Stimulated activated effector memory CD8-positive, alpha-beta T cell treated with anti-CD3 and anti-CD28 coated beads, Interleukin-12 subunit alpha, Interleukin-12 subunit beta, amount 100 ng/mL, for 72 hours (primary cell): ENCODE measurements at places on chromosomes 11 and 22.

DNA sequence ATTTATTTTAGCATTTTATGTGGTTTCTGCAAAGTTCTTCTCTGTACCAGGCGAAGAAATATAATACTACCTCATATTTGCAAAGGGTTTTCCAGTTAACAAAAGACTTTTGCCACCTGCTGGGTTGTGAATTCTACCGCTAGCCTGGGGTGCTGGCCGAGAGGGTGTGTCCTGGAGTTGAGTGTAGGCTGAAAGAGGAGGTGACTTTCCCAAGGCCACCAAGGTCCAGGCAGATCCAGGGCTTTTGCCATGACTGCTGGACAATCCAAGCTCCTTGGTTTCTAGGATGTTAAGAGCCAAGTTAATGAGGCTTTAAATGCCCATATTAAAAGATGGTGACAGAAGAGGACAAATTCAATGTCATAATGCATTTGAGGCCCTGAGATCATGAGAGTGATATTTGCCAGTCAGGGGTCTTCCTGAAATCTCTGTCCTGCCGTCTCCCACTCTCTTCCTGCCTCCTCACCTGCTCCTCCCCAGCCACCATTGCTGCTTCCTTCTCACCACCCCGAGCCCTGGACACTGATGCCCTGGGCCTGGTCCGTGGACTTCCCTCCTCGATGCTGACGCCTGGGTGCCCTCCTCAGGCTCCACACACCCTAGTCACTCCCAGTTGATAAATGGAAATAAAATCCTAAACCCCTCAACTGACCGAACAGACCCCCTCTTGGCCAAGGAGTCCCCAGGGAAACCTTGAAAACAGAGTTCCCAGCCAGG is 825.6 kb downstream of the TBC1D22A start:
- no peak for DNase-seq

DNA sequence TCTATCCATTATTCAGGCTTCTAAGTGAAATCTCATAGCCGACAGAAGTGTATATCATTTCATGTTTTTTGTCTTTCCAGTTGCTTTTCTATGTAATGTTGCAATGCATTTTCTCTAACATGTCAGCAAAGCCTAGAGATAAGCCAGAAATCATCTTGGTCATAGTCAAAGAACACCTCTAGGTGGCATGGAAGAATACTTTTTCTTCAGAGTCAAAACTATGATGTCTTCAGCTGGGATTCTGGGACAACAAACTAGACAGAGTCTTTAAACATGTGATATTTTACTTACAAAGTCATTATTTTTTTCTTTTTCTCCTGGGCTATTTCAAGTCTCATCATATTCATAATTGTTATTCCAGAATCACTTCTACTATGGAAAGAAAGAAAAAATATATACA is 4.4 kb downstream of the GAS2 start:
- DNase-seq, result no peak

DNA sequence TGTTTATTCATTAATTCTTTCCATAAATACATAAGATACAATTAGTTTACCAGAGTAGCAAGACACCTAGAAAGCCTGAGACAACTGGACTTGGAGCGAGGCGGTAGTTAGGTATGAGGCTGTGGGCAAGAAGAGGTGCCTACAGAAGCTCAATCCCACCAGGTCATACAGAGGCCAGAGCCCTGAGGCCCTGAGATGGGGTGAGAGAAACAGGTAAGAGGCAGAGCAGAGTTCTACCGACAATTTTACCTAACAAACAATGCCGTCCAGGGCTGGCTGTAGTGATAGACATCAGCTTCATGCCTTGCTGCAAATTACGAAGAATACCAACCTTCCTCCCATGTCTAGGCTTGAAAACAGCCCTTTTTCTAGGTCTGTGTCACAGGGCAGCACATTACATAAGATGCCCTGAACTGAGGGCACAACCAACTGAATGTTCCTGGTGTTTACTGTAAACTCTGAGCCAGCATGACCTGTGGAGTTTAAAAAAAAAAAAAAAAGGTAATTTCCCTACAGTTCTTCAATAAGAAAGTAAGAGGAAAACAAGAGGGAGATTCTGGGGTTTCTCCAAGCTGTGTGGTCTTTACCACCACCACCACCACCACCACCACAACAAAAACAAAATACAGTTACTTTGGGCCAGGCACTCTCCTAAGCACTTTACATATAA is 105.8 kb downstream of the GAB2 start:
- DNase-seq, result no peak

DNA sequence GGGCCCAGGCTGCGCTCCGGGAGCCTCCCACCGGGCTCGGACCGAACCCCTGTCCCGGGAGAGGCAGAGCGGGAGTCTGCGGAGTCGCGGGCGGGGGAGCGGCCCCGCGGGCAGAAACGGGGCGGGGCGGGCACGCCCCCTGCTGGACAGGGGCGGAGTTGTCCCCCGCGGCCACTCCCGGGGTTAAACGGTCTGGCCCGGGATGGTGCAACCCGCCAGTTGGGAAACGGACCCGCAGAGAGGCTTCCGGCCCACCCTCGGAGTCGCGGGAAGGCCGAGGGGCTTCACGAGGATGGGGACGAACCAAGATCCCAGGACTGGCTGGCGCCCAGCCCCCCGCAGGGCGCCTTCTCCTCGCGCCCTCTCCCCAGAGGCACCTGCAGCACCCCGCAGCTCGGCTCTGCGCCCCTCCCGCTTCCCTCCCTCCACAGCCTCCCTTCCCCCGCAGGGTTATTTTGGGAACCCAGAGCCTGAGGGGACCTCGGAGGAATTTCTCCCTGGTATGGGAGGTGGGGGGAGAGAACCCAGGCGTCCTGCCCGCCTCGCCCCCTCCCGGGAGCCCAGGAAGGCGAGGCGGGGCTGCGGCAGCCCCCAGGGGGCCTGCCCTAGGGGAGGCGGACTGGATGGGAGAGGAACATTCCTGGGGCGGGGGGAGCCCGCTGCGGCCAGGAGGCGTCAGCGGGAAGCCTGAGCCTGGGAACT is 902 bp downstream of the RASGRP2 start:
- peak; percentile 94 for DNase-seq

DNA sequence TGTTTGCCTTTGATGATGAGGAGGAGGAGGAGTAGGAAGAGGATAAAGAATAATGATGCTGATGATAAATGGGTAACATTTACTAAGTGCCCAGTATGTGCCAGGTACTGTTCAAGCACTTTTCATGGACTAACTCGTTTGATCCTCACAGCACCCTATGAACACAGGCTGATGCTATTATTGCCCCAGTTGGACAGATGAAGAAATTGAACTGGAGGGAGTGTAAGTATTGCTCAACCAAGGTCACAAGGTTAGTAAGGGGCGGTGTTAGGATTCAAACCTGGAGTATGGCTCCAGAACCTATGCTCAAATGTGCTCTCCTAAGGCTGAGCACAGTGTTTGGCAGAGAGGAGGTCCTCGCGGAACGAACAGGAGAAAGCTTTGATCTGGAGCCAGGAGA is 78.6 kb downstream of the SYN3 start:
- DNase-seq, result no peak

DNA sequence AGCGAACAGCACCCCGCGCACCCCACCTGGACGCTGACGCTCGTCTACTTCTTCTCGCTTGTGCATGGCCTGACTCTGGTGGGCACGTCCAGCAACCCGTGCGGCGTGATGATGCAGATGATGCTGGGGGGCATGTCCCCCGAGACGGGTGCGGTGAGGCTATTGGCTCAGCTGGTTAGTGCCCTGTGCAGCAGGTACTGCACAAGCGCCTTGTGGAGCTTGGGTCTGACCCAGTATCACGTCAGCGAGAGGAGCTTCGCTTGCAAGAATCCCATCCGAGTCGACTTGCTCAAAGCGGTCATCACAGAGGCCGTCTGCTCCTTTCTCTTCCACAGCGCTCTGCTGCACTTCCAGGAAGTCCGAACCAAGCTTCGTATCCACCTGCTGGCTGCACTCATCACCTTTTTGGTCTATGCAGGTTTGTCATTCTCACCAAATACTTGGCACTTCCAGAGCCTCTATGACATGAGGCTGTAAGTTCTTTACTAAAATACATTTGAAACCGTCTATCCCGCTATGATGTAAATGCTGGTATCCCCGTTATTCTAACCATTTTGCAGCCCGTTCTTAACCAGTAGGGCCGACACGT is 535 bp downstream of the AQP11 start:
- DNase-seq, result no peak

- no peak for DNase-seq
Observed at GRCh38 chr11:37857726-37858125, 1259.7 kb upstream of the RAG2 start.

- no peak for DNase-seq
Observed at GRCh38 chr11:10107497-10107896, 186.5 kb downstream of the SBF2 start.

- no peak for DNase-seq
Observed at GRCh38 chr11:45924036-45924915, 1.8 kb downstream of the LARGE2 start.

DNA sequence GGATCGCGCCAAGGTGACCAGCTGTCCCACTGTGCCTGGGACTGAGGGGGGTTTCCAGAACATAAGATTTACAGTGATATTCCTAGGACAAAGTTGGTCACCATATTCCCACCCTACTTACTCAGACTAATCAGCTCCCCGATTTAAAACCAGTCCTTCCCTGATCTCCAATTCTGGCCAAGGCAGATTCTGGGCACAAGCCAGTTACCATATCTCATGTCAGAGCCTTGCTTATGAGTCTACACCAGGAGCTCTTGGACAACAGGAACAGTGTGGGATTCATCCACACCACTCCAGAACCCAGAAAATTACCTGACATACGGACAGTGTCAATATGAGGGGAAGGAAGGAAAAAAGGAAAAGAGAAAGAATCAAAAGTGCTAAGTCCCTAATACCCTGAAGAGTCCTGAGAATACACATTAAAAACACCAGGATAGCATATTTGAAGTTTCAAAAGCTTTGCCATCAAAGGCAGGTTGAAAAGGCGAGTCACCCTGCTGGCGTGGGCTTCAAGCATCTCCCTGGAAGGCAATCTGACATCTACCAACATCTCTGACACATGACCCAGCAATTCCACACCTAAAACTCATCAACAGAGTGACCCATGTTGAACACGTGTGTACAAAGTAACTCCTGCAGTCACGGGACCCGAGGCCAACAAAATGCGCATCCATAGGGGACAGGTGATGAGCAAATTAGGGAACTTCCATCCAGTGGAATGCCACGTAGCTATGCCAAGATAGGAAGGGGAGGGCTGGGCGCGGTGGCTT is 8.0 kb upstream of the IL2RB start:
- no peak for DNase-seq

DNA sequence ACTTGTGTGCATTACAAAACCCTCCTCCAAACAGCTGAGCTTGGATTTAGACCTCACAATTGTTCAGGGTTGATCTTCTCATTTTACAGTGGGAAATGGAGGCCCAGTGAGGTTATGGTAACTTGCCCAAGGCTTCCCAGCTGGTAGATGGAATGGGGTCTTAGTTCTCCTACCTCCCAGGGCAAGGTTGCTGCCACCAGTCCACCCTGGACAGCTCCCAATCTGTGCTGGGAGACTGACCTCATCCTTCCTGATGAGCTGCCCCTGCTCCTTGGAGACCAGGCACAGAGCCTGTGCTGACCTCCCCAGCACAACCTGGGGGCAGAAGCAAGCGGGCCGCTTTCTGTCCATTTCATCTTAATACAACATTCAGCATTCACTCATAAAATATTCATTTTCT is 190.7 kb downstream of the ST3GAL4 start:
- no peak for DNase-seq

DNA sequence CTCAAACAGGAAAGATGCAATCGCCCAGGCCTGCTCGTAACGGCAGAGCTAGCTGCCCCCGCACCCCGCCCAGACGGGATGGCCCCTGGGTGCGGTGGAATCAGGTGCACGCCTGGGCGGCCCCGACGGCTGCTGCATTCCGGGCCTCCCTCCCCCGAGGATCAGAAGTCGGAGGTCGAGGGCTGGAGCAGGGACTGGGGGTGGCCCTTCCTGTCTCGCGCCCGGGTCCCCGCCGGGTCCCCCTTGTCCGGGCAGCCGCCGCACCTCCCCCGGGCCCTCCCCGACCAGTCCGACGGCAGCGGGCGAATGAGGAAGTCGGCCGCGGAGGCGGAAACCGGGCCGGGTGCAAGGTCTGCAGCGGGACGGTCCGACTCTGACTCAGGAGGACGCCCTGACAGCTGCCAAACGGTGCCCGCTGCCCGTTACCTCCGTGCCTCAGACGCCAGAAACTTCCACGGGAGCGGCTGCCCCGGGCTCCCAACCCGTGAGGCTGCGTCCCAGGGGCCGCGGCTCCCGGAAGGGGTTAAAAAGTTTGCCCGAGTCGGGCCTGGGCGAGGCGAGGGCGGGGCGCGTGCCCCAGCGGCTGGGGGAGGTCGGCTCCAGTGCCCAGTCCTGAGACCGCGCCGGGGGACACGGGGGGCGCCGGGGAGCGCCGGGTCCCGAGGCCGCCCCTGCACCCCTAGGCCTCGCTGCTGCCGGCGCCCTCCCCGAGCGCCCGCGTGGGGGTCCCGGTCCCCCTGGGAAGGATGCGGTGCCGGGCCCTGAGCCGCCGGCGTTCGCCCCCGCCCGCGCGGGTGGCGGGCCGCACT is 663 bp downstream of the MYH9 start:
- peak; percentile 88 for DNase-seq

- DNase-seq, result no peak
Observed at GRCh38 chr11:95948637-95949036, 24.7 kb upstream of the MTMR2 start.

- DNase-seq, result no peak
Observed at GRCh38 chr11:113240389-113240788, 74.0 kb upstream of the TTC12 start.

GRCh38 chr11:36098087-36098486 is 154.2 kb downstream of the LDLRAD3 start:
- no peak for DNase-seq

- no peak for DNase-seq
Observed at GRCh38 chr11:114890038-114890437, 211.7 kb downstream of the NXPE2 start.

DNA sequence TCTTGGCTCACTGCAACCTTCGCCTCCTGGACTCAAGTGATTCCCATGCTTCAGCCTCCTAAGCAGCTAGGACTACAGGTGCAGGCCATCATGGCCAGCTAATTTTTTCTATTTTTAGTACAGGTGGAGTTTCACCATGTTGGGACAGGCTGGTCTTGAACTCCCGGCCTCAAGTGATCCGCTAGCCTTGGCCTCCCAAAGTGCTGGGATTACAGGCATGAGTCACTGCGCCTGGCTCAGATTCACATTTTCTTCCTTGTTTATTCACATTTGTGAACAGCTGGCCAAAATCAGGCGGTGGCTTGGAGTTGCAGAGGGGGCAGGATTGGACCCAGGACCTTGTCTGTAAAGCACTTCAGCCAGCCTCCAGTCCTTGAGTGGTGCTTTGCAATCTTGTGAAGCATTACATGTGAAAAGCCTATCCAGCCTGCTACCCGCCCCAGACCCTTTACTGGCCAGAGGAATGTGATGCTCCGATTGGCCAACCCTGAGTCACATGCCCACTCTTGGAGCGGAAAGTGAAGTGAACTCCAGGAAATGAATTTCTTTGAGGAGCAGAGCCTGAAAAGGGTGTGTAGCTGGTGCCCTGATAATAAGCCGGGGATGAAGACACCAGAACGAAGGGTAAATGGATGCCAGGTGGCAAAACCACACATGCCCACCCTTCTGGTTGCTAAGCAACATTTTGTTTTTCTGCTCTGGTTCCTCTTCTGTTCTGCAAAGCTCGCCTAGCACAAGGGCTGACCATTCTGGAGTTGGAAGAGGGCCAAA is 62.6 kb upstream of the PTPRJ start:
- no peak for DNase-seq
